ENCODE measurements at places on chromosomes 6 and 20. TPM values are rescaled to one million over a fixed set of nuclear protein-coding genes. Genes with fewer than 3 reads are reported as not detected.

The ABCF1 gene
- 47.5 TPM for total RNA-seq

The KHDRBS2 gene
- not detected for total RNA-seq

GRCh38 chr20:35264755-35265154, 13.2 kb downstream of the MMP24OS start:
- H3K27ac ChIP-seq, result no peak overlapping the region
- H3K4me3 ChIP-seq, result no peak overlapping the region
- peak; percentile 22 for DNase-seq
- no peaks in the 10 kb centered on the region for H3K27me3 ChIP-seq
- peaks cover 16% of the 10 kb centered on the region for H3K36me3 ChIP-seq
- H3K4me1 ChIP-seq, result peaks cover 10% of the 10 kb centered on the region

DNA sequence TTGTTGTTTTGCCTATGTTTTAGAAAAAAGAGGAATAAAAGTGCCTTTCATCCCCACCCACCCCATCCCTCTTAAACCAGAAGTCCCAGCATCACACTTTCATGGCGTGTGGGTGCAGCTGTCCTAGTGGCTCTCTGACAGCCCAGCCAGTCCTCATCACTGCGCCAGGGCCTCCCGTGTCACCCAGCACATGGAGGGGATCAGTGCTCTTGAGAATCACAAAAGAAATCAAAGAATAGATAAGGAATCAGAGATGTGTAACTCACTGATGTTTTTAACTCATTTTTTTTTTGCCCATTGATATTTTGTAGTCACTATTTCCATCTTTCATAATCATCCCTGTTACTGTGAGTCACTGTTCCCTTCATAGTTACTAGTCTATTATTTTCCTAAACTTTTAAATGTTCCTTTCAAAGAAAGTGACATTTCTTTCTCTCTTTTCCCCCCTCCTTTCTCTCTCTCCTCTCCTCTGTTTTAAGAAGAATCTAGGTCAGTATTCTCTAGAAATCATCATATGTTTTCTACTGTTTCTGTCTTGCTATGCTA, 78.6 kb downstream of the AIG1 start:
- no peak overlapping the region for H3K27ac ChIP-seq
- no peaks in the 10 kb centered on the region for H3K36me3 ChIP-seq

DNA sequence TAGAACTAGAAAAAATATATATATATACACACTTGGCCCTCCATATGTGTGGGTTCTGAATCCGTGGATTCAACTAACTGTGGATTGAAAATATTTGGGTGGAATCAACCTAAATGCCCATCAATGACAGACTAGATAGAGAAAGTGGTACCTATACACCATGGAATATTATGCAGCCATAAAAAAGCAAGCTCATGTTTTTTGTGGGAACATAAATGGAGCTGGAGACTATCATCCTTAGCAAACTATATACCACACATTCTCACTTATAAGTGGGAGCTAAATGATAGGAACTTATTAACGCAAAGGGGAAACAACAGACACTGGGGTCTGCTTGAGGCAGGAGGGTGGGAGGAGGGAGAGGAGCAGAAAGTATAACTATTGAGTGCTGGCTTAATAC, 28.0 kb downstream of the OR2A4 start:
- no peak overlapping the region for H3K4me3 ChIP-seq
- no peaks in the 10 kb centered on the region for H3K4me1 ChIP-seq
- DNase-seq, result no peak
- no peaks in the 10 kb centered on the region for H3K27me3 ChIP-seq
- no peak overlapping the region for H3K27ac ChIP-seq

DNA sequence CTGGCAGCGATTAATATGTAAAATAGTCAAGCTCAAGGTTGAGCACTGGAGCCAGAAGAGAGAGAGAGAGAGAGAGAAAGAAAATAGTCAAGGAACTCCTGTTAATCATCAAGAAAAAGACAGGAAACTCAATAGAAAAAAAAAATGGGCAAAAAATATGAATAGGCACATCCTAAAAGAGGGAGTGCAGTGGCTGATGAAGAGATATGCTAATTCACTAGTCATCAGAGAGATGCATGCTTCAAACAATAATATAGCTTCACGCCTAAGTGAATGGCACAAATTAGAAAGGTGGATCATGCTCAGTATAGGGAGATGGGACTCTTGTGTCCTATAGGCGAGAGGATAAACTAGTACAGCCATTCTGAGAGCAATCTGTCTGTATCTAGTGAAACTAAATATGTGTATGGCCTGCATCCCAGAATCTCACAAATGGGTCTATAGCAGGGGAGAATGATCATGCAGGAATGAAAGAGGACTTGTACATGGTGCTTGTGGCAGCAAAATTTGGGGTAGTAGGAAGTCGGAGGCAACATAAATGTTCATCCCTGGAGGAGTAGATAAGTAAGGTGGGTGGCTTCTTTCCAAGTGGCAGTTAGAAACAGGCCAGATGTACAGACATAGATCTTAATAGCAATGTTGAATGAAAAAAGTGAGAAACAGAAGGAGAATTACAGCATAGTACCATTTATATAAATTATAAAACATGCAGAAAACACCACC, 176.8 kb downstream of the VEGFA start:
- H3K27ac ChIP-seq, result no peak overlapping the region
- H3K4me1 ChIP-seq, result peaks cover 12% of the 10 kb centered on the region
- H3K36me3 ChIP-seq, result no peaks in the 10 kb centered on the region
- no peaks in the 10 kb centered on the region for H3K27me3 ChIP-seq
- H3K4me3 ChIP-seq, result no peak overlapping the region
- no peak for DNase-seq

DNA sequence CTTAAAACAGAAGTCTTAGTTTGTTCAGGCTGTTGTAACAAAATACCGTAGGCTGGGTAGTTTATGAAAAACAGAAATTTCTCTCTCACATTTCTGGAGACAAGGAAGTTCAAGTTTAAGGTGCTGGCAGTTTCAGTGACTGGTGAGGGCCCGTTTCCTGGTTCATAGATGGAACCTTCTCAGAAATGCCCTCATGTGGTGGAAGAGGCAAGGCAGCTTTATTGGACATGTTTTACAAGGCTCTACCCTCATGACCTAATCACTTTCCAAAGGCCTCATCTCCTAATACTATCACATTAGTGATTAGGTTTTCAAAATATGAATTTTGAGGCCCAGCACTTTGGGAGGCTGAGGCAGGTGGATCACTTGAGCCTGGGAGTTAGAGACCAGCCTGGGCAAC, 2.4 kb downstream of the HEBP2 start:
- no peak for DNase-seq
- no peaks in the 10 kb centered on the region for H3K27me3 ChIP-seq
- peaks cover 14% of the 10 kb centered on the region for H3K4me1 ChIP-seq
- no peak overlapping the region for H3K27ac ChIP-seq
- peaks cover 23% of the 10 kb centered on the region for H3K36me3 ChIP-seq

GRCh38 chr20:37480919-37481318, 40.1 kb upstream of the NNAT start:
- no peak for DNase-seq
- H3K27me3 ChIP-seq, result peaks cover 47% of the 10 kb centered on the region
- no peak overlapping the region for H3K4me3 ChIP-seq
- no peaks in the 10 kb centered on the region for H3K36me3 ChIP-seq
- no peak overlapping the region for H3K27ac ChIP-seq

- no peak for DNase-seq
- no peak overlapping the region for H3K4me3 ChIP-seq
- H3K36me3 ChIP-seq, result no peaks in the 10 kb centered on the region
- no peaks in the 10 kb centered on the region for H3K4me1 ChIP-seq
Observed at GRCh38 chr6:82264824-82265223, 17.3 kb upstream of the IBTK start.

DNA sequence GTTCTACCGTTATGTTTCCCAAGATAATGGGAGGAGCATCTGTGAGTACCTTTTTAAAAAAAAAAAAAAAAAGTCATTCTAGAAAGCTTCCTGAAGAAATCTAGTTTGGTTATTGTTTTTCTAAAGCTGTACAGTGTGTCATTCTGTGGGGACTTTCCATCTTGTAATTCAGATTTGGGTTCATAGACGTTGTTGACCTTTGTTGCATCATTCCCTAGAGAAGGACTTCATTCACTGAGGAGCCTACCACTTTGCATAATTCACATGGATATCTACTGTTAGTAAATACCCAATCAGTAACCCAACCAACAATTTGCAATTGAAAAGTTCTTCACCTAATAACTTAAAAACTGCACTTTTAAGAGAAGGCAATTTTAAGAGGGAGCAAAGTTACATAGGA, 60.1 kb downstream of the RPP40 start:
- DNase-seq, result peak; percentile 18
- no peaks in the 10 kb centered on the region for H3K27me3 ChIP-seq
- H3K4me3 ChIP-seq, result no peak overlapping the region

DNA sequence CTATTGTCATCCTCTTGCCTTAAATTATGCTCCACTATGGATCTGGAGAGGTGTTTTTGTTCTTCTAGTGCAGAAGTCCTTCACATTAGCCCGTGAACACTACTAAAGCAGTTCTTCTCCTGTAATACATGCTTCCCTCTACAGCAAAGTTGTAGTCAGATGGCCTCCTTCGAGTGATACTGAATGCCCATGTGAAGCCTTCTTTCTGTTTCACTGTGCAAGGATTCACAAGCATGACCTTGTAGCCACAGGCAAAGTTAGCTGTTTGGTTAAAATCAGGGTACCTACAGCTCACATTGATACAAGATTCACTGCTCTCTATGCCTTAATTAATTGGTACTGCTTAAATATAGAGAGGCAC, 47.6 kb downstream of the ARHGAP18 start:
- H3K4me1 ChIP-seq, result no peaks in the 10 kb centered on the region
- H3K4me3 ChIP-seq, result no peak overlapping the region
- H3K36me3 ChIP-seq, result no peaks in the 10 kb centered on the region
- no peaks in the 10 kb centered on the region for H3K27me3 ChIP-seq
- H3K27ac ChIP-seq, result no peak overlapping the region
- no peak for DNase-seq

- no peak overlapping the region for H3K4me3 ChIP-seq
- no peaks in the 10 kb centered on the region for H3K36me3 ChIP-seq
- DNase-seq, result no peak
- no peaks in the 10 kb centered on the region for H3K4me1 ChIP-seq
- peaks cover 2% of the 10 kb centered on the region for H3K27me3 ChIP-seq
- H3K27ac ChIP-seq, result no peak overlapping the region
Observed at GRCh38 chr6:167811040-167811439, 15.7 kb upstream of the AFDN start.

DNA sequence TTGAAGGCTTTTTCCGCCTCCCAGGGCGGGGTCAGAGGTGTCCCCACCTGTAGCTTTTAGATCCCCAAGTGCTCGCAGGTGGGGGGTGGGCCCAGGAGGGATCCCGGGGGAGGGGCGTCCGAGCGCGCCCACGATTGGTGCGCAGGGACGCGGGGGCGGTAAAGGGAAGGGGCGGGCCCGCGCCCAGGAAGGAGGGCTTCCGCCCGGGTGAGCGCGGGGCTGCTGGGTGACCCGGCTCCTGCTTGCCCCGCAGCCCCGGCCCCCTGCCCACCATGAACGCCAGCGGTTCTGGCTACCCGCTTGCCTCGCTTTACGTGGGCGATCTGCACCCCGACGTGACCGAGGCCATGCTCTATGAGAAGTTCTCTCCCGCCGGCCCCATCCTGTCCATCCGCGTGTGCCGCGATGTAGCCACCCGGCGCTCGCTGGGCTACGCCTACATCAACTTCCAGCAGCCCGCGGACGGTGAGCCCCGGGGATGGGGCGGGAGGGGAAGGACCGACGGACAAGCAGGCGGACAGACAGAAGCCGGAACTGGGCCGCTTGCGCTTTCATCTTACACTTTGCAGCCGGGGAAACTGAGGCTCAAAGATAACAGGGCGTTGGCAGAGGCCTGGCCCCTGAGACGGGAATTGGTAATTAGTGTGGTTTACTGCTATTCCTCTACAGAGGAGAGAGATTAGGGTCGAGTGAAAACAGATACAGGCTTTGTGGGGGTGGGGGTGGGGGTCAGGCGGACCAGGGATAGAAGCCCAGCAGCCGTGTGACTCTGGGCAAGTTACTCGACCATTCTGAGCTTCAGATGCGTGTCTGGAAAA, at the start of gene PABPC1L:
Gene PABPC1L (plus strand): TSS at position 189 of the 818 bp plus-strand sequence. CDS start 84 bp downstream, at position 273.
- H3K4me3 ChIP-seq, result peak within 1 kb of the TSS; percentile 96
- DNase-seq, result peak; percentile 54
- H3K27ac ChIP-seq, result peak within 1 kb of the TSS; percentile 68
- H3K27me3 ChIP-seq, result no peaks in the 10 kb centered on the region
- peaks cover 24% of the 10 kb centered on the region for H3K36me3 ChIP-seq
- H3K4me1 ChIP-seq, result peaks cover 4% of the 10 kb centered on the region

The AVP gene
- total RNA-seq, result not detected

The BEND6 gene
- 10.6 TPM for total RNA-seq

The DNMT3B gene
- total RNA-seq, result 1.3 TPM

DNA sequence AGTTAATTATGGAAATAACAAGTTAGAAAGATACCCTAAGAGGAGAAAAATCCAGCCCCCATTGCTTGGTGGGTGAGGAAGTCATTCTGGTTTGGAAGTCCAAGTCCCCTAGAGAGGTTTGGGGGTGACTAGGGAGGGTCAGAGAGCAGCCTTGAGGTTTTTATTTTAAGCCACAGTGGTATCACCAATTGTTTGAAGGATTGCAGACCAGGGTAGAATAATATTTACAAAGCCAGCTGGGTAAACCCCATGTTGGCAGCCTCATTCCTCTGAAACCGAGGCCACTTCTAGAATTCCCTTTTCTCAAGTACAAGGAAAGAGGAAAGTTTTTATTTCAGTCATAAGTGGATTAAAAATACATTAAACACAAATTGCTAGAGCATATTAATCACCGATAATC, 99.7 kb downstream of the TMEM170B start:
- H3K4me1 ChIP-seq, result peaks cover 10% of the 10 kb centered on the region
- no peak for DNase-seq
- H3K27me3 ChIP-seq, result no peaks in the 10 kb centered on the region

Data from IMR-90 (cell line).